ENCODE measurements at places on chromosomes 1 and 21. TPM values are rescaled to one million over a fixed set of nuclear protein-coding genes. Genes with fewer than 3 reads are reported as not detected.

DNA sequence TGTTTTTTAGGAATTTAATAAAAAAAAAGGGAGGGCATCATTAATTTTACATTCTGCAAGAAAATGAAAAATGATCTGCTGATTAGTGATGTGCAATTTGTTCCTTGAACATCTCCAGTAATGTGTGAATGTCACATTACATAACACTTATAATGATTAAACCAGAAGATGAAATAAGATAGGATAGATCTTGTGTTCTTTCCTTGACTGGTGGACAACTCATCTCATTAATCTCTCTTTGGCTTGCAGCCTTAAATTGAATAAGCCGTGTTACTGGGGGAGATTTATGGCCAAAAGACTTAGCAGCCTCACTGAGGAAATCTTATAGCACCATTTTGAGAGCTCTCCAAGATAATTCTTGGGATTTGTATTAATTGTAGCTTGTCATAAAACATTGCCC lies 217.2 kb downstream of the ST6GALNAC3 start:
- no peak for DNase-seq

GRCh38 chr1:228184152-228184551 lies 18.5 kb downstream of the IBA57 start:
- no peak for DNase-seq

- no peak for DNase-seq
Measured at GRCh38 chr21:16578912-16579311, 849.1 kb downstream of the USP25 start.

GRCh38 chr1:99465176-99465900 lies 180.6 kb upstream of the PALMD start:
- peak; percentile 92 for DNase-seq

- DNase-seq, result peak; percentile 8
Measured at GRCh38 chr1:100249155-100249536, 488 bp downstream of the DBT start.

DNA sequence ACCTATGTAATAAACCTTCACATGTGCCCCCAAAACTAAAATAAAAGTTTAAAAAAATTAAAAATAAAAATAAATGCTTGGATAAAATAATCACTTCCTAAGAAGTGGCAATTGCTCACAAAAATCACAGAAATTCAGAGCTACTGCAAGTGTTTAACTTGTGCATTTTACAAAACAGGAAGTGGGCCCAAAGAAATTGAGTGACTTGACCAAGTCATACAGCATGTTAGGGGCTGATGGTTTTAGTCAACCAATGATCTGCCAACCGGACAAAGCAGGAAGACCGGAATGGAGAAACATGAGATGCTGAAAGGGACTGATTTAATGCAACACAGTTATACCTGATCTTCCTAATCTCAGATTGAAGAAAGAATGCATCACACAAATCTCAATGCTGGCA lies 96.5 kb downstream of the SMYD2 start:
- no peak for DNase-seq

DNA sequence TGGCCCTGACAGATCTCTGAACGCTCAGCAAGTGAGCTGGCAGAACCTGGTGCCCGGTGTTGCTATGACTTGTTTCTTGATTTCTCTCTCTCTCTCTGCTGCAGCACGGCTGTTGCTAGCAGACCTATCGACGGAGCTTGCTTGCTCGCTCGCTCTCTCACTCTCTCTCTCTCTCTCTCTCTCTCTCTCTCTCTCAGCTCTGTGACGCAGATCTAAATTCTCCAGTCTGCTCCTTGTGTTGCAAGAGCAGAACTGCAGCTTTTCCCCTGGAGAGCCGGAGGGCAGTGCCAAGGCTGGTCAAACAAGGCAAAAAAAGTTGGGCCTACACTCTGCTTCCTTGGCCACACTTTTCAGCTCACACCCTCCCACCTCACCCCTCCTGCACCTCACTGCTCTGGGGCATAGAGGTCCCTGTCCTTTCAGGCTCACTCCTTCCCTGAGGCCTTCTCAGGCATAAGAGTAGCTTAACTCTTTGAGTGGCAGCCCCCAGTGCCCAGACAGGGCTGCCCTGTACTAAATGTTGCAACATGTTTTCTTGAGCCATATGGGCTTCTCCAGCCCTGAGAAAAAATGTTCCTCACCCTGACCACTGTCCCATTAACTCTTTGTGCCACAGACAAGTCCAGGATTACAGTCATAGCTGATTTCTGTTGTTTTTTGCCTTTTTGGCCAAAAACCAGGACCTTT lies 72.2 kb downstream of the CD46 start:
- peak; percentile 32 for DNase-seq

GRCh38 chr1:9120312-9120958 lies 8.5 kb downstream of the GPR157 start:
- no peak for DNase-seq

DNA sequence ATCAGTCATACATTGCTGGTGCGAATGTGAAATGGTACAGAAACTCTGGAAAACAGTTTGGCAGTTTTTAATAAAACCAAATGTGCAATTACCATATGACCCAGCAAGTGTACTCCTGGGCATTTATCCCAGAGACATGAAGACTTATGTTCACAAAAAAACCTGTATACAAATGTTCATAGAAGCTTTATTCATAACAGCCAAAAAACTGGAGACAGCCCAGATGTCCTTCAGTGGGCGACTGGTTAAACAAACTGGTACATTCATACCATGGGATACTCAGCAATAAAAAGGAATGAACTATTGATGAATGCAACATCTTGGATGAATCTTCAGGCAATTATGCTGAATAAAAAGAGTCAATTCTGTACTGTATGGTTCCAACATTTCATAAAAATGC lies 97.8 kb downstream of the DTL start:
- no peak for DNase-seq

GRCh38 chr1:224380003-224380402 lies 23.3 kb downstream of the CNIH4 start:
- no peak for DNase-seq

- no peak for DNase-seq
Measured at GRCh38 chr1:193131266-193131860, 9.5 kb downstream of the CDC73 start.

DNA sequence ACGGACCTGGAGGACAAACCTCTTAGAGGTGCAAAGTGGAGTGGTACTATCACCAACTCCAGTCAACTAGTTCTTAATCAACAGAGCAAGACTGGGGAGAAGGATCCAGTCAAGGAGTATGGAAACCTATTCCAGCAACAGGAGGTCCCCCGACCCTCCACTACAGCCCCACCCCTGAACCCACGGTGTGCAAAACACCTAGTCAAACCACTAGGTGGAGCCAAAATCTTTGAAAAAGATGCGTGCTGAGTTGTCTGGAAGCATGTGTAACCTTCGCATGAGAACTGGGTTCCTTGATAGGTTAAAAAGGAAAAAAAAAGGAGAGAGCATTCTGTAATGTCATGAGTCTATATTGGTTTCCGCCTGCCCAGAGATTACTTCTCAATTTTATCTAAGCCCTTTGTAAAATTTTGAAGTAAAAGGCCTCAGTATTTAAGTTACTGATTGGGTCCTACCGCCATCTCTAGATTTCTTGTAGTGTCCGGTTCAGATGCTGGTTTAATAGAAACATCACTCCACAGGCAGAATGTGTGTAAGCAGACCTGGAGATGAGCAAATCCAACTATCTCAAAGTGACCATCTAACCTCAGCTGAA lies 81.9 kb upstream of the HAO2 start:
- peak; percentile 45 for DNase-seq

DNA sequence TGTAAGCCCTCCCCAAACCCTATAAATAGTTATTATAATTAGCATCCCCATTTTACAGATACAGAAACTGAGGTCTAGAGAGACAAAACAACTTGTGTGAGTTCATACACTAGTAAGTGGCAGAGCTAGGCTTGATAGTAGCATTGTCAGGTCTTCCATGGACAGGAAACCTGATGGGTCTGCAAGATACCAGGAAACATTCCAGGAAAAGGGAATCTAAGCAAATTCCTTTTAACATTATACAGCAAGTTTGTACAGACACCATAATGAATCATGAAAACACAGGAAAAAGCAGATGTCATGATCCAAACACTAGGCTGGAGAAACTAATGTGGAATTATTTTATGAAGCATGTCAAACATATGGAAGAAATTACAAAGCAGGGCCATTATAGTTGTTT lies 89.1 kb upstream of the KCNK2 start:
- DNase-seq, result no peak

- peak; percentile 97 for DNase-seq
Measured at GRCh38 chr1:15948595-15949452, 27.1 kb downstream of the ZBTB17 start.

- no peak for DNase-seq
Measured at GRCh38 chr1:164712131-164713036, 153.4 kb downstream of the PBX1 start.

GRCh38 chr1:73556270-73556669 lies 641.7 kb downstream of the LRRIQ3 start:
- DNase-seq, result no peak

GRCh38 chr1:160652924-160653619 lies 6.2 kb upstream of the SLAMF1 start:
- DNase-seq, result no peak

GRCh38 chr1:108815566-108815965 lies 41.3 kb downstream of the AKNAD1 start:
- DNase-seq, result peak; percentile 36

DNA sequence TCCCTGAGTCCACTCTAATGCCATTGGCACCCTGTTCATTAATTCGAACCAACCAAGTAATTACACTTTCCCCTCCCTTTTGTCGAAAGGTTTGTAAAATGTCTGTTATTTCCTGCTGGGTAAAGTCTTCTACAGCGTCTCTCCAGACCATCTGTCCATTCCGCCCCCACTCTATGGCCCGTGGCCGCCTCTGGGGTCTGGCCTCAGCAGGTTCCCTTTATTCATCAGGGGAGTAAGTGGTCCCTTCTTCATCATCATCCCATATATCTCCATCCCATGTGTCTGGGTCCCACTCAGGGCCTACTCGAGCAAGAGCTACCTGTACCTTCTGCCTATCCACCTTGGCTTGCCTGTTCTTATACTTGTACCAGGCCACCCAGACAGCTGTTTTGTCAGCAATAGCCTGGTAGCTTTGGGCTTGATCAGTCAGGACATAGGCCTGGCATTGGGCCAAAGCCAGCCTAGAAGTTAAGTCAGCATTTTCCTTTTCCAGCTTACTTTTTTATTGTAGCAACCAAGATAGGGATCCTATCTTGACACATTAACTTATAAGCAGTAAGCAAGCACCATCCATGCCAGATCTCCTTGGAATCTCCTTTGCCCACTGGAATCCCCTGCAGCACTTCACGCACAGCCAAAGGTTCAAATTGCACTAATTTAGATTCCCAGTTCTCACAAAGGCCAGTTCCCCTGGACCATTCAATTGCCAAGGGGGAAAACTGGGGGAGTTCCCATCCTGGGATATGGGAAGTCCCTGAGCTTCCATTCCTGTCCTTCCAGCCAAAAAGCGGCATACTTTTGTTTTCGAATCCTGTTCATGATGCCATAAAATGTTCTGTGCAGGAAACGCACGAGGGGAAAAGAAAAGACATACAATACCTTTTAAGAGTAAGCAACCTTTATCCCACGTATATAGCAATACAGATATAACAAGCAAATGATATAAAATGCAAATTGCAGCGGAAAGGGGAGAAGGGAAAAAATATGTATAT lies 6.6 kb upstream of the STUM start:
- peak; percentile 20 for DNase-seq

GRCh38 chr1:197859024-197859423 lies 43.4 kb upstream of the C1orf53 start:
- DNase-seq, result no peak

- no peak for DNase-seq
Measured at GRCh38 chr21:26089730-26090129, 80.8 kb downstream of the APP start.

DNA sequence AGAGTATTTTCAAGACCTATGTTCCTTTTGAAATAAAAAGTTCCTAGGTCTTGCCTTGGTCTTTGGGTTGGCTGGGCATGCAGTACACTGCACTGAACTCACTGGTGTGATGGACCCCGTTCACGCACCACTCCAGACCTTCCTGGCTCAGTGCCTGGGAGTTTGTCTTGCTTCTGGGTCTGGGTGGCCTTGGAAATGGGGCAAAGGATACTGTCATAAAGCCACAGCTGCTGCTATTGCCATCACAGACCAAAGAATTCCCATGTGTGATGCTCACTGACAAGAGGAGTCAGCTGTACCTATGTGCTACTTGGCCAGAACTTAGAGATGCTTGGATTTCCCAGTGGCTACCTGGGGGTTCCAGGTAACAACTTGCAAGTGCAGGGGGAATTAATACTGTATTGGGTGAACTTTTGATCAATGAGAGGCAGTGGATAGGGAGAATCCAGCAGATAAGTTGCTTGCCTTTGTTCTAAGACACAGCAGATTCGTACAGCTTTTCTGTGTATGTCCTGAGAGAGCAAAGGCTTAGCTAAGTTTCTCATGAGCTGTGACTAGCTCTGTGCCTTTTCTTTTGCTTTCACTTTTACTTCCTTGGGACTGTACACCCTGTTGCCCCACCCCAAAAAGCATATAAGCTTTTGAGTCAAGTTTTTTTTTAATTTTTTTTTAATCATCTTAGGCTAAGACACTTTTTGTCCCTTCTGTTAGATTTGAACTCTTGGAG lies 115.3 kb downstream of the RUNX1 start:
- peak; percentile 44 for DNase-seq

- DNase-seq, result peak; percentile 34
Measured at GRCh38 chr1:47184090-47184821, 5.6 kb downstream of the PDZK1IP1 start.

Gene PLPPR5
- total RNA-seq, result not detected

Gene LIN9
- 16.1 TPM for total RNA-seq

Gene ADAMTS5
- 12.2 TPM for total RNA-seq

Gene ST3GAL3
- total RNA-seq, result 24.2 TPM

Gene CDC20
- 274 TPM for total RNA-seq

Gene ZBED6
- total RNA-seq, result 6.4 TPM

Gene FYB2
- not detected for total RNA-seq

Gene ETV3L
- total RNA-seq, result not detected

Gene SPRR5
- total RNA-seq, result not detected

Gene SPOCD1
- 52.0 TPM for total RNA-seq

Gene HAO2
- not detected for total RNA-seq

Gene TNFRSF1B
- total RNA-seq, result 1.5 TPM

Gene TMEM269
- total RNA-seq, result 0.02 TPM

Gene CLK2
- 15.8 TPM for total RNA-seq

Gene ACTL8
- 0.39 TPM for total RNA-seq

Gene ATXN7L2
- 5.0 TPM for total RNA-seq

Gene AMY1B
- total RNA-seq, result not detected

Gene JAM2
- total RNA-seq, result 1.7 TPM

Gene VTCN1
- total RNA-seq, result not detected

Gene ADGRL4
- not detected for total RNA-seq

Gene PAQR6
- total RNA-seq, result 0.37 TPM

Gene KPNA6
- 73.0 TPM for total RNA-seq

Gene LYST
- total RNA-seq, result 12.2 TPM

Gene AMY1C
- not detected for total RNA-seq
